ENCODE measurements at places on chromosomes 1 and 21.

DNA sequence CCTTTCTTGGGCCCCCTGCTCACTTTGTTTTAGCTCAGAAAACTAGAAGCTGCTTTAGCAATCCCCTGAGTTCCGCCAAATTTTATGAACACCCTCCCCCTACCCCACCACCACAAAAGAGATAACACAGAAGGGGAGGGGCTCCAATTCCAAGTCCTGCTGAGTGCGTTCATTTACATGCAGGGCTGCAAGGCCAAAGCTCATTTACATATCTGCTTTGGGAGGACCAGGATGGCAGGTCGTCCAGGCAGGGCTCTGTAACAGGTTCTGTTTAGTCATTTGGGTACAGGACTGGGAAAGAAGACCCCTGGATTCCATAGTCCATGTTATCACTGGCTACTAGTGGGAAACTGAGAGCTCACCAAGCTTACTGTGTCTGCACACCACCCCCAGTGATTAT is 35.9 kb upstream of the KIF21B start:
- DNase-seq: no peak

- no peak for DNase-seq
These were observed 4.4 kb upstream of the HMGN1 start for GRCh38 chr21:39353295-39353694.

- DNase-seq: no peak
These were observed 92.9 kb upstream of the BARHL2 start for GRCh38 chr1:90809996-90810395.

DNA sequence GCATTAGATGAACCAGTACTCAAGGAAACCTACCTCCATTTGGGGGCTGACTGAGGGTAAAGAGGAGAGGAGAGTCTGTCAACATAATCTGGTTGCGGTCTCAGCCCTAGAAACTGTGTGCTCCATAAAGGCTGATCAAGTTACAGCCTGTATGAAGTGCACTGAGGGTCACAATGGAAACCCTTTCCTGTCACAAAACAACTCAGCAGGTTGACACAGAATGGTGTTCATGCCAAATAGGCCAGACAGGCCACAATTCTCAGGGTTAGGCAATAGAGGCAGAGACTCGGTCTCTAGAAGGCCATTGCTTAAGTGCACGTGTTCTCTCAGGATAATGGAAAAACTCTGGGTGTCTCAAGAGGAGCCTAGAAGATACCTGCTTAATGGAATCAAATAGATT is 4.1 kb upstream of the ANKRD35 start:
- no peak for DNase-seq

DNA sequence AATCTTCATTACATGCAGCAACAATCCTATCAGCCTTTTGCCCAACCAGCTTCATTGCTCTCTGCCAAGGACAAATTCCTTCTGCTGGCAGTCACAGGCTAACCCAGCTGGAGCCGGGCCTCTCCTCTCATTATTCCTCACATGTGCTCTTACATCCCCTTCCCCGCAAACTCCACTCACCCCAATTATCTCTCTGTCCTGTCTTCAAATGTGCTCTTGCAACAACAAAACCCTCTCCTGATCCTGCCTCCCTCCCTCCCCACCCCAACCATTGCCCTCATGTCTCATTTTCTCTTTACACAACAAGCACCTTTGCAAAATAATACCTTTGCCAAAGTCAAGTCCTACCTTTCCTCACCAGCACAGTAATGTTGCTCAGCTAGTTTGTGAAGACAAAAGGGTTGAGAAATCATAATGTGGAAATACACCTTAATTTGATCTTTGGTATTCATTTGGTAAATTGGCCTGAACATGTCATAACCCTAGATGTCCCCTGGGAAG is 36.0 kb upstream of the DHCR24 start:
- no peak for DNase-seq

GRCh38 chr21:31248598-31248997 is 95.5 kb downstream of the TIAM1 start:
- DNase-seq: peak; percentile 74

- DNase-seq: peak; percentile 72
These were observed 40.9 kb upstream of the LRRN2 start for GRCh38 chr1:204726478-204726877.

- peak; percentile 11 for DNase-seq
These were observed 3.2 kb downstream of the ANGPTL1 start for GRCh38 chr1:178867670-178868069.

DNA sequence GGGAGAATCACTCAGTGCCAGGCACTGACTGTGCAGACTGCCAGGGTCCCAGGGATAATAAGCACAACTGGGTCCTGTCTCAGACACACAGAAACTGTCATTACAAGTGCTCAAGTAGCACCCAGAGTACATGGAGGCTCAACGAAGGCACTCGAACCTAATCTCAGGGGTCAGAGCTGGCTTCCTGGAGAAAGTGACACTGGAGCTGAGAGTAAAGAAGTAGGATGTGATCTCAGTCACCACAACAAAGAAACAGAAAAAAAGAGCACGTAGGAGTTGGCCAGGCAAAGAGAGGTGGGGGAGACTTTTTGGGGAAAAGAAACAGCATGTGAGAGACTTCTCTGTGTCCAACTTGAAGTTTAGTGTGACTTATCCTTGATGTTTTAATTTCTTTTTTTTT is 1.3 kb downstream of the CATSPER4 start:
- DNase-seq: no peak

- no peak for DNase-seq
These were observed 19.9 kb downstream of the CATSPER4 start for GRCh38 chr1:26210147-26210870.

DNA sequence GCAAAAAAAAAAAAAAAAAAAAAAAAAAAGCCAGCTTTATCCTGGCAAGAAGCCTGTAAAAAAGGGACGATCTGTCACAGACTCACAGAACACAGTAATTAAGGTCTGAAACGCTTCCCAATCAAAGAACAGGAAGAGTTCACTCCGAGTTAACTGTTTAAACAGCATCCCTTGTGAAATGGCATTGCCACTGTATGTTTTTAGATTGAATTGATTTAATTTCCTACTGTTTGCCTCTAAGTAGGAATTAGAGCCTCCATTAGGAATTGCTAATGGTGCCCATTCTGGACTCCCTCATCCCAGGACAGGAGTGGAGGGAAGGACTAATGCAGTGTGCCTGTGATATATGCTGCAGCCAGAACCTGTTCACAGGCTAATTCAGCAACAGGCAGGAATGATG is 370.8 kb downstream of the RWDD3 start:
- DNase-seq: no peak

GRCh38 chr1:67777440-67777839 is 55.8 kb downstream of the GNG12 start:
- no peak for DNase-seq

DNA sequence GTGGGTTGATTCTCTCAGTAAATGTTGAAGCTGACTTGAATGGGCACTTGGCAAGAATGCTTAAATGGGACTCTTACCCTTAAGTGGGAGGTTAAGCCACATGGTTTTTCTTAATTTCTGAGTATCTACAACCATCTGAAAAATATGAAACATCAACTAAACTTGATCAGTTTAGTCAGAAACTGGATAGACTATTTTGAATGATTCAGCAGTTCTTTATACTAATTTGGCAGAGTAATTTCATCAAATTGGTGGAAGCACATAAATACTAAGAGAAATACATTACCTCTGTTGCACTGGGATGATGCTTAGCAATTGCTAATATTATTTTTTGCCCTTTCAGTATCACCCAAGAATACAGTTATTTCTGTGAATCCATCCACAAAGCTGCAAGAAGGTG is 4.7 kb downstream of the VCAM1 start:
- no peak for DNase-seq

DNA sequence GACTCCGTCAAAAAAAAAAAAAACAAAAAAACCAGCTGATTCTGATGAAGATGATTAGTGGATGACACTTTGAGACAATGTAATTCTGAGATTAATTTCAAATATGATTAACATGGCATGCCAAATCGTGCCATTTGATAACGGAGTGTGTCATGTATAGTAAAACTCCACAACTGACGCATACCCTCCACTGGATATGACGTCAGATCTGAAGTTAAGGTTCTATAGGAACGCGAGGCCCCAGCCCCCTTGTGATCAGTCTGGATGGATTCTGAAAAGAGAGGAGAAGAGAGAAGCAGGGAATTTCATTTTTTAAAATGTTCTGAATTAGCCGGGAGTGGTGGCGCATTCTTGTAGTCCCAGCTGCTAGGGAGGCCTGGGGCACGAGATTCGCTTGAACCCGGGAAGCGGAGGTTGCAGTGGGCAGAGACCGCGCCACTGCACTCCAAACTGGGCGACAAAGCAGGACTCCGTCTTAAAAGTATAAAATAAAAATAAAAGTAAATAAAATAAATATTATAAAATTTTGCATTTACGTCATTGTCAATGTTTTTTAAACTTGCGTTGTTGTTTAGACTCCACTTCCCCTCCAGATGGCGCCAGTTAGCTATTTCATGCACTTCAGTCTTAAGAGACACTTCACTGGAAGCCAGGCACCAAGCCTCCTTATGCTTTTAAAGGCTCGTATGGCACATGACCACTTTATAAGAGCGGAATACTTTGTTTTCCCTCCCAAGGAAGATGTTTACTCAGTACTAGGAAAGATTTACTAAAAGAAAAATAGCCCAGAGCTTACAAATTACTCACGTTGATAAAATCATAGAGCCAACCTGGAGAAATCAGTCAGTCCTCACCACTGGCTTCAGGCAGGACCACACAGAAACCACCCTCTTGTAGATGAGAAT is 65.5 kb downstream of the UBE2U start:
- DNase-seq: peak; percentile 82

DNA sequence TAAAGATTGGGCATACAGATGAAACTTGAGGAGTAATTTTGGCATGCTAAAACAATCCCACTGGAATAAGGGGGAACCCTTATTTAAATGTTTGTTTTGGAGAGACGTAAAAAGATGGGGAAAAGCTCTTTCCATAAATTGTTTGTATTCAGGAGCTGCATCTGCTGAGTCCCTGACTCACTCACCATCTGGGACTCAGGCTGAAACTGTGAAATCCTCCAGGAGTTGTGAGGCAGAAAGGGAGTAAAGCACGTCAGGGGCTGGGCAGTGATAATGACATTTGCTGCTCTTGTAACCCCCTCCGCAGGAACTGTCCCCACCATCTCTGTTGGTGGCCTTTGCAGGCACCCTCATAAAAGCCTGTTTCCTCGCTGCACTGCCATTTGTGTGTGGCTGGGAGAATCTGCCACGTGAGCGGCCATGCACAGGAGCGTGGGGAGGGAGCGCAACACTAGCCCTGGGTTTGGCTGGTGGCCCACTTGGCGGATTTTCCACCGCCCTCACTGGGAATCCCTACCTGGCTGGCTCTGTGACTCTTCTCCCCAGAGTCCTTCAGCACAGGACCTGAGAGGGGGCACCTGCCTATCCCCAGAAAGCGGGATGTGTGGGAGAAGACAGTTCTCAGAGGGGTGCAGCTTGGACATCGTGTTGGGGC is 45.3 kb downstream of the ZSCAN20 start:
- no peak for DNase-seq

- DNase-seq: no peak
These were observed 174.8 kb downstream of the HS2ST1 start for GRCh38 chr1:87089070-87089736.

DNA sequence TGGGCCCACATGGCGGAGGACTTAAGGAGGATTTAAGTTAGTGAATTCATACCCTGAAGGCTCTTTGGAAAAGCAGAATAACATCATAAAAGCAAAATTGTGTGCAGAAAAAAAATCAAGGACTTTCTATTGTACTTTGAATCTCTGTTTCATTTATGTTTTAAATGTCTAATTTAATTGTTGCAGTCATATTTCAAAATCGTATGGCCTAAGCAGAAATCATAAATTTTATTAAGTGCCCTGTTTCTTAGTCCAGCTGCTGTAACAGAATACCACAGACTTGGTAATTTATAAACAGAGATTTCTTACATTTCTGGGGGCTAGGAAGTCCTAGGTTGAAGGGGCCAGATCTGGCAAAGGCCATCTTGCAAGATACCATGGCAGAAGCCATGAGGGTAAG is 555.6 kb downstream of the LTN1 start:
- no peak for DNase-seq

- peak; percentile 82 for DNase-seq
These were observed 1.8 kb downstream of the SPRR1B start for GRCh38 chr1:153032677-153033308.

DNA sequence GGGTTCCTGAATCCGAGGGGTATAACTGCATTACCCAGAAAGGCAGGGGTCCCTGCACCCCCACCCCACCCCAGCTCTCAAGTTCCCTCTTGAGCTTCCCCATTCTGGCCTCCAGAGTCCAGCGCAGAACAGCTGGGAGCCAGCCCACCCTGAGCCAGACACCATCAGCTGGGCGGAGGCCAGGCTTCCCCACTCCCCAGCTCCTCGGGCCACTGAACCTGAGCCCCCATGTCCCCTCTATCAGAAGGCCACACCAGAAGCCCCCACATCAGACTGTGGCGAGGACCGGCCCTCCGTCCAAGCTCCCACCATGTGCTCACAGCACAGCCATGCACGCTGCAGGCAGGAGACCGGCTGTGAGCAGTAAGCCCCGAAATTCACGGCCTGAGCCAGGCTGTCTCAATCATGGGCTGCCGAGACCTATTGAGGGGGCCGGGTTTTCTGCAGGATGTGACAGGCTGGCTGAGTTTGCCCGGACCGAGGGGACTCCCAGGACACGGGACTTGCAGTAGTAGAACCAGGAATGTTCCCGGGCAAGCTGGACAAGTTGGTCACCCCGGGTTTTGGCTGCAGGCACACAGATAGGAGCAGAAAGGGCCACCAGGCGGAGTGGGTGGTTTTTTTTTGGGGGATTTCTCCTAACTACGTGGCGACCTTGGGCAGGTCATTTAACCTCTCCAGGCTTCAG is 25.5 kb upstream of the TNFRSF1B start:
- no peak for DNase-seq

- DNase-seq: no peak
These were observed 35.5 kb upstream of the IL20 start for GRCh38 chr1:206829875-206830274.

DNA sequence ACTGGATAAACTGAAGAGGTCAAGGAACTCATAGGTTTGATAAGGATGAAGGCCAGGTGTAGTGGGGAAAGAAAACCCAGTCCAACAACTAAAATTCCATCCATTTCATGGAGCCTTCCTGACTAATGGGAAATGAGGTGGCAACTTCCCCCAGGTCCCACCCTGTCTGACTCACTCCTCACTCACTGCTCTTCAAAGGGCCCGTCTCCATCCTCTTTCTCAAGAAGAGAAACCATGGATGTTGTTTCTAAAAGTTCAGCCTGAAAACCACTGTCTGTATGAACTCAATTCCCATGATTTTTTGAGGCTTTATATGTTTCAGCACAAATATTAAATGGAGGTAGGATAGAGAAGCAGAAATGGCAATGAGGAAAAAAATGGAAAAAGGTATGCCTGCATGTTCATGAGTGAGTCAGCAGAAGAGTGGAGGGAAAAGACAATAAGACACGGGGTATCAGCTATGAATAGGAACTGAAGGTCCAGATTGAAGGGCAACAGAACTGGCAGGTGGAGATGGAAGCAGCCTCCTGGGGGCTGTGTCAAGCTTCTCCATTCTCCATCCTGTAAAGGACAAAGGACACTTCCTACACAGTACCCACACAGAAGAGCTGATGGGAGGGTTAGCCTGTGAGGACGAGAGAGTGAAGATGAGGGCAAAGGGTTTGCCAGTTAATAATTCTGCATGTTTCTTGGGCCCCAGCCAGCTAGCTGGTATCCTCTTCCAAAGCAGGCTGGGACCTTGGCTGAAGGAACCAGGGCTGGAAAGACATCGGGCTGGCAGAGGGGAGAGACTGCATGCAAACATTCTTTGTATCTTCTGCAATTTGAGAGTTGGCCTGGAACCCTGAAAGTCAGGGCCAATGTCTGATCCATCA is 5.5 kb upstream of the ELOVL1 start:
- DNase-seq: peak; percentile 89

Data from Daoy (cell line).